Psoas muscle (tissue), 8 donors: ENCODE measurements at places on chromosomes 13 and 19.

GRCh38 chr13:108425056-108425455, 155.5 kb downstream of the TNFSF13B start:
- no peak for DNase-seq

GRCh38 chr19:8373867-8374813, 10.2 kb downstream of the ANGPTL4 start:
- peak; percentile 82 for DNase-seq

DNA sequence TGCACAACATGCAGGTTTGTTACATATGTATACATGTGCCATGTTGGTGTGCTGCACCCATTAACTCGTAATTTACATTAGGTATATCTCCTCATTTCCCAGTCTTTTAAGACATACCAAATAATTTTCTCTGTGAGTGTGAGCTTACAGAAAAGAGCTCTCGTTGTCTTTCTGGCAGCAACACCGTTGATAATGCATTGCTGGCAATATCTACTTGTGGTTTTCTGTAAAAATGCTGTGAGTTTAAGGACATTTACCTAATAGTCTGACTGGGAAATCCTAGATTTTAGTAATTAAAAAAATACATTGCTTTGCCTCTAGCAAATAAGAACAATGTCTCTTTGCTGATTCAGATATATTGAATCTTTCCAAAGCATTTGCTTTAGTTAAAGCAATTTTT, 8.4 kb downstream of the IGFL3 start:
- DNase-seq = no peak

DNA sequence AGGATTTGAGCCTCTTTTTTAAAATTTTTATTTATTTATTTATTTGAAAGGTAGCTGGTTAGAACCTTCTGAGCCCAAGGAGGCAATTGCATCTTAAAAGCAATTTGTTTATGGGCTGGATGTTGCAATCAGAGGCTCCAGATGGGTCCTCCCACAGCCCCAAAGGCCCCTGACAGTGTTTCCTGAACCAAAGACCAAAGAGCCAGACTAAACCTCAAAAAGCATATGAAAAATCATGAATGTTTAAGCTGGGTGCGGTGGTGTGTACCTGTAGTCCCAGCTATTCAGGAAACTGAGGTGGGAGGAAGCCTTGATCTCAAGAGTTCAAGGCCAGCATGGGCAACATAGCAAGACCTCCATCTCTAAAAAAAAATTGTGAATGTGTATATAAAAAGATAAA, 67.8 kb upstream of the RGCC start:
- no peak for DNase-seq

GRCh38 chr19:23318143-23318542, 67.9 kb upstream of the ZNF724 start:
- no peak for DNase-seq

GRCh38 chr13:37383046-37383445, 215.5 kb downstream of the POSTN start:
- DNase-seq = no peak

GRCh38 chr13:26952551-26953143, 192.1 kb upstream of the GPR12 start:
- DNase-seq = no peak

- no peak for DNase-seq
These were observed 13.9 kb upstream of the MADCAM1 start for GRCh38 chr19:482186-483041.

- DNase-seq = no peak
These were observed 289.8 kb upstream of the SOX21 start for GRCh38 chr13:95002126-95002525.

DNA sequence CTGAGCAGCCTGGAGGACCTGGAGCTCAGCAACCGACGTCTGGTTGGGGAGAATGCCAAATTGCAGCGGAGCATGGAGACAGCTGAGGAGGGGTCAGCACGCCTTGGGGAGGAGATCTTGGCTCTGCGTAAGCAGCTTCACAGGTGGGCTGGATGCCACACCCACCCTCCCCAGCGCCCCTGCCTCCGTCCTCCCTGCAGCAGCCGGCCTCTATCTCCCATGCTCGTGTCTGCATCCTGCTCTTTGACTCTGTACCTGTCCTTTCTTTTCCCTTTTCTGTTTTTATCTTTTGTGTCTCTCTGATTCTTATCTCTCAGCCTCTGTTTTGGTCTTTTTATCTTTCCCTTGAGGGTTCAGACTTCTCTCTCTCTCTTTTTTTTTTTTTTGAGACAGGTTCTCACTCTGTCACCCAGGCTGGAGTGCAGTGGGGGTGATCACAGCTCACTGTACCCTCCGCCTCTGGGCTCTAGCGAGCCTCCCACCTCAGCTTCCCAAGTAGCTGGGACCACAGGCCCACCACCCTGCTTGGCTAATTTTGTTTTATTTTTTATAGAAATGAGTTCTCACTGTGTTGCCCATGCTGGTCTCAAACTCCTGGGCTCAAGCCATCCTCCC, 10.1 kb downstream of the KASH5 start:
- DNase-seq = no peak

- DNase-seq = no peak
These were observed 731.5 kb downstream of the SLITRK1 start for GRCh38 chr13:83150616-83151307.

DNA sequence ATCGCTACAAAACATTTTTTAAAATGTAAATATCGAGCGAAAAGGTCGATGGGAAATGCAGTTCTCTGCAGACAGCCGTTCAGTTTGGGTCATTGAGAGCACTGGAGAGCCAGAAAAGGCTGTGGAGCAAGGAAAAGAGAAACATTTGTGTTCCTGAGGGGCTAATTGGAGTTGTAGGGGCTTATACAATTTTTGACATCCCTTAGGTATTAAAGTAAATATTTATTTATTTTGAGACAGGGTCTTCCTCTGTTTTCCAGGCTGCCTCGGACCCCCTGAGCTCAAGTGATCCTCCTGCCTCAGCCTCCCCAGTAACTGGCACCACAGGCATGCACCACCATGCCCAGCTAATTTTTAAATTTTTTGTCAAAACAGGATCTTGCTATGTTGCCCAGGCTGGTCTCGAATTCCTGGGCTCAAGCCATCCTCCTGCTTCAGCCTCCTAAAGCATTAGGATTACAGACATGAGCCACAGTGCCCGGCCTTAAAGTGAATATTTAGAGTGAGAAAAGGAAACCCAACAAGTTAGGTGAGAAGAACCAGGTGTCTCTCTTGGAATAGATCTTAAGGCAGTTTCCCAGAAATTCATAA, 825 bp upstream of the YIF1B start:
- DNase-seq = no peak

GRCh38 chr13:109361562-109362289, 424.7 kb downstream of the IRS2 start:
- no peak for DNase-seq

- DNase-seq = no peak
These were observed 84.4 kb downstream of the FAM216B start for GRCh38 chr13:42865768-42866102.

- DNase-seq = no peak
These were observed 9.9 kb downstream of the ARL11 start for GRCh38 chr13:49638030-49638743.
